ENCODE measurements at places on chromosomes 1 and 21. TPM values are rescaled to one million over a fixed set of nuclear protein-coding genes. Genes with fewer than 3 reads are reported as not detected.

The PPIAL4G gene
- not detected for total RNA-seq

The KRTAP19-1 gene
- not detected for total RNA-seq

The DDR2 gene
- total RNA-seq = 0.35 TPM

The KRTAP7-1 gene
- total RNA-seq = not detected

The COL24A1 gene
- total RNA-seq = not detected

The HSPA6 gene
- total RNA-seq = 3.1 TPM

The RGS4 gene
- 0.08 TPM for total RNA-seq

The HSPB7 gene
- not detected for total RNA-seq

The CFHR4 gene
- not detected for total RNA-seq

The RHOU gene
- 6.7 TPM for total RNA-seq

The TIE1 gene
- not detected for total RNA-seq

The CLDN17 gene
- total RNA-seq = not detected

The KPRP gene
- not detected for total RNA-seq

The FAM167B gene
- total RNA-seq = 0.45 TPM

The THRAP3 gene
- 57.4 TPM for total RNA-seq
